ENCODE measurements at places on chromosomes 5 and 9.

- DNase-seq: no peak
Observed at GRCh38 chr5:60744682-60745081, 44.7 kb upstream of the DEPDC1B start.

DNA sequence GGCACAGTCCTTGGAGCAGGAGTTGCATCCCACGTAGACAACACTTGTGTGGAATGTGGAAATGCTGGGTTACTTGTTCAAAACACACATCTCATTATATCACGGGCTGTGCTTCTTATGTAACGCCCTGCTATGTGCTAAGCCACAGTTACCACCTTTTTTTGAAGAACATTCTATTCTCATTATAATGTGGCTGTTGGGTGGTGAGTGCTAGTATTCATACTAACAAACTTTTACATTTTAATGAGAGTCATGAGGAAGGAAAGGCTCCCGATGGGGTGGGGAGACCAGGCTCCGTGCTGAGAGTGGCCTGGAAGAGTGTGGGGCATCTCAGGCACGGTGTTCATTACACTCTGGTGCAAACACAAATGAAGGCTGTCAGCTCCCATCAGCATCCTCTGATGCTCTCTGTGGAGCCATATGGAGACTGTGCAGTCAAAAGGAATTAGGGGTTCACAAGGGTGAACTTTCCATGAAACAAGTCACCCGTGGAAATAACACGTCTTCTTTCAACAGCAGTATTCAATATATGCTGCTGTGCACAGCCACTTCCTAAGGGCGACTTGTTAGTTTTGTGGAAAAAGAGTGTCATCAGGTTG lies 153.1 kb upstream of the RAPGEF1 start:
- DNase-seq: no peak

DNA sequence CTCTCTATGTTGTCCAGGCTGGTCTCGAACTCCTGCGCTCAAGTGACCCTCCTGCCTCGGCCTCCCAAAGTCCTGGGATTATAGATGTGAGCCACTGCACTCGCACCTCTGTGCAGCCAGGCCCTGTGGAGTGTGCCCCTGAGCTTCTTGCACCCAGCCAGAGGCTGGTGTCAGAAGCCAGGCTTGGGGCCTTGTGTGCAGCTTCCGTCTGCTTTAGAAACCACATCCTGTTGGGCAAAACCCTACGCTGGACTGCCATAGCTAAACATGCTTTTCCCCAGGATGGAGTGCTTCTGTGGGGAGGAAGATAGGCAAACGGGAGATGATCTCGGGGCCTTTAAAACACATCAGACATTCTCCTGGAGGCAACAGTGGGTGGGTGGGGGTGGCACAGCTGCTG lies 40.1 kb downstream of the PRRT1B start:
- DNase-seq: no peak

DNA sequence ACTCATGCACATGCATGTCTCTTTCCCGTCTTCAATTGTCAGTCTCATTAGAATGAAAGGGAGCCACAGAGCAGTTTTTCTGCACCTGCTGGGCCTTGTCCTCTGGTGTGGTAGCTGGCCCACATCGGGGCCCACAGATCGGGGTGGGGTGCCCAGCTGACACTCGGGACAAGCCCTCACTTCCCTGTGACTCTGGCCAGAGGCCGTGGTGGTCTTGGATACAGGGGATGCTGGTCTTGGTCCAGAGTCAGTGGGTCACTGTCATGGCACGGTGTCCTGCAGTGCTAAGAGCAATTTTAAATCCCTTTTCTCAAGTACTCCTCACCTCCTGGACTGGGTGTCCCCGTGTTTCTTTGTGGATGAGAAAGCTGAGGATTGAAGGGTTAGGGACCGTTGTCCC lies 193.2 kb downstream of the CACNA1B start:
- DNase-seq: peak; percentile 28

DNA sequence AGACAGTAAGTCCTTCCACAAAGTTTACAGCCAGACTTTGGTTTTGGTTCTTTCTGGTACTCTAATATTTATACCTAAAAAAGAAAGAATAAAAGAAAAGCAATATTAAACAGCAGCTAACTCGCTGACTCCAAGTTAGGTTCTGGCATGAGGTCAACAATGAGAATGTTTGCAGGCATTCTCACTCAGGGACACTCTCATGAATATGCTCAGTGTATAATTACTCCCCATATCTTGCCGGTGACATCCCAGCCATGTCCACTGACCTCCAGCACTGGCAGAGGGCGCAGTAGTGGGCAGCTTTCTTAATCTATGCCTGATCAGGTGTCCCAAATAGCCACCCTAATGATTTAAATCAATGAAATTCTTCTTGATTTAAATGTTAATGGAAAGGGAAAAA lies 151.5 kb downstream of the BNC2 start:
- no peak for DNase-seq

- DNase-seq: no peak
Observed at GRCh38 chr9:86721226-86721781, 226.0 kb downstream of the GAS1 start.

DNA sequence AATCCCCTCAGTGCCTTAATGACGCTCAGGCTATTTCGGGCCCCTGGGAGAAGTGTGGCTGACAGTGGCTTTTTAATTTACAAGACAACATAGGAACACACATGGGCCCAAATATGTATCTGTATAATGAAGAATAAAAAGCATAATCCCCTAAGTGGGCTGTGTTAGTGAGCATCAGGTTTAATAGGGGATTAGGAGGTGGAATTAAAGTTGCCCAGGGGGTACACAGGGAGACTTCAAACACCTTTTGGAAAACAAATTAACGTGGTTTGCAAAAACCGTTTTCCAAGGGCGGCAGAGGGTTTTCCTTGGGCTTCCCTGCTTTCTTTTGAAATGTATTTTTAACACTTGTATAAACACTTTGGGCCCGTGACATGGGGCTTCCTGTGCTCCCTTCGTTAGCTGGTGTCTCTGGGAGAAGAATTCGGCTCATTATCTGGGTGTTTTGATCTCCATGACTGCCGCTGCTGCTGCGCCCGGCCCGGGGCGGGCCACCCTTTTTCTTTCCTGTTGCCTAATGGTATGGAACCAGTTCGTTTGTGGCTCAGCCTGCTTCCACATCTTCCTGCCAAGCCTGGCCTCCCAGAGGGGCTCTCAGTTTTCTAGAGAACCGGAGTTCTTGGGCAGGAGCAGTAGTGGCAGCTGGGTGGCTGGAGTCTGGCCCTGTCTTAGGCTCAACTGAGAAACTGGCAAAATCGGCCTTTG lies 173.0 kb downstream of the MACROH2A1 start:
- no peak for DNase-seq

DNA sequence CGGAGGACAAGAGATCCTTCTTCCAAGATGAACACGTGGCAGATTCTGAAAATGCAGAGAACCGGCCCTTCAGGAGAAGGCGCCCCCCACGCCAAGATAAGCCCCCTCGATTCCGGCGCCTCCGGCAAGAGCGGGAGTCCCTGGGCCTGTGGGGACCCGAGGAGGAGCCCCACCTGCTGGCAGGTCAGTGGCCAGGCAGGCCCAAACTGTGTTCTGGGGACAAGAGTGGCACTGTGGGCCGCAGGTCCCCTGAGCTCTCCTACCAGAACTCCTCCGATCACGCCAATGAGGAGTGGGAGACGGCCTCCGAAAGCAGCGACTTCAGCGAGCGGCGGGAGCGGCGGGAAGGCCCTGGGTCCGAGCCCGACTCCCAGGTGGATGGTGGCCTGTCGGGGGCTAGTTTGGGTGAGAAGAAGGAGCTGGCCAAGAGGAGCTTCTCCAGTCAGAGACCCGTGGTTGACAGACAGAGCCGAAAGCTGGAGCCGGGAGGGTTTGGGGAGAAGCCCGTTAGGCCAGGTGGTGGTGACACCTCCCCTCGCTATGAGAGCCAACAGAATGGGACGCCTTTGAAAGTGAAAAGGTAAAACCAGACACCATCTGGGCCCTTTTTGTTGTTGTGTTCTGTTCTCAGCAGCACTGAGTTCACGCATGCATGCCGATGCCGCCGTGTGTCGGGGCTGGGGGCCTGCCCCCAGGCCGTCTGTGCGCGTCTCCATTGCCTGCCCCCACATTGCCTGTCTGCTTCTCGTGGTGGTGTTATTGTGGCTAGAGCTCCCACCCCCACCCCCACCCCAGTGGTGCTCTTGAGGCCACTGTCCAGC lies 26.6 kb upstream of the POMT1 start:
- no peak for DNase-seq

GRCh38 chr5:129915415-129915814 lies 11.2 kb downstream of the CHSY3 start:
- DNase-seq: no peak

DNA sequence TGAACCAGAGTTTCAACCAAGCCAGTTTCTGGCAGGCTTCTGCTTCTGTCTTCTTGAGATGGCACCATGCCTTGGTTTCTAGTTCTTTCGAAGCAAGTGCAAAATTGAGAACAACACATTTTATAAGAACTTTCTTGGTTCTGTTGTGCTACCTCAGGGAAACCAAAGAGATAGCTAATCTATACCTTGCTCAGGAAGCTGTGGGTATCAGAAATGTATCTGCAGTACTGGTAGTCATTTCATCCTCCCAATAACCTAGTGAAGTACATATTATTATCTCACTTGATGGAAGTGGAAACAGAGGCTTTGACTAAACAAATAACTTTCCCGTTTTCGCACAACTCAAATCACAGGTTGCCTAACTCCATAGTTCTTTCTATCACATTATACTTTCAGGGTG lies 246.6 kb downstream of the ENC1 start:
- no peak for DNase-seq

GRCh38 chr5:57432876-57433275 lies 49.7 kb downstream of the ACTBL2 start:
- no peak for DNase-seq

DNA sequence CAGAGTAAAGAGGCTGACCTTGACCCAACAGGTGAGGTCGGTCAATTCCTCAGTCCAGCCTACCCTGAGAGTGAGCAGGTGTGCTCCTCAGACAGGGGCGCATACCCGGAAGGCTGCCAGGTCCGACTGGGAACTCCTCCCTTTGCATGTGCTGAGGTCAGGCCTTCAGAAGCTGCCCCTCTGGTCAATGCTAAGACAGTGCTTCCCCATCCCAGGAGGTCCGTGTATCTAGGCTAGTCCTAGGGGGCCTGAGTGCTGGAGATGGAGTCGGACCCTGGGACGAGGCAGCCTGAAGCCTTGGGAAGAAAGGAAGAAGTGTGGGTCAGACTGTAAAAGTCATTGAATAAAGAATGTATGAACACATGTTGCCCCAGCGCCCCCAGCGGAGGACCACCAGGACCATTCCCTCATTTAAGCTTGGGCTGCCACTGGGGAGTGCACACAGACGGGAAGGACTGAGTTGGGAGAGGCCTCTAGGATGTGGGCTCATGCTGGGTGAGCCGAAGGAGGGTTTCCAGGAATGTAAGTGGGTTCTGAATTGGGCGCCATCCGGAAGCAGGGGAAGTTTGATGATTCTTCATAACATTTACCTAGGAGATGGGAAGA lies 41.0 kb upstream of the GFPT2 start:
- no peak for DNase-seq

DNA sequence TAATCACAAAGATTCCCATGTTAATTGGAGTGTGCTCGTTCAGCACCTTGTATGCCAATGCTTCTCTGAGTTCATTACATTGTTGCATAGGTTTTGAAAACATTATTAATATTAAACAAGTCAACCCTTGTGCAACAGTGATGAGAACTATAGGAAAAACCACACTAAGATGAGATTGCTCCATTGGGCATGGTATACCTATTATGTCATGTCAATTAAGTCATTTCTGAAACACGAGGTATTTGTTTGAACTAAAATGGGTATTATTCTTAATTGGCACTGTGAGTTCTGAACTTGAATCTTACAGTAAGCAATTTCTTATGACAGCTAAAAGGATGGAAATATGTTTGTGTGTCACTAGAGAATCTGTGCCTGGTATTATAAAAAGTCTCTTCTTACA lies 447.7 kb downstream of the EFNA5 start:
- DNase-seq: no peak

- DNase-seq: no peak
Observed at GRCh38 chr5:178869577-178869976, 9.8 kb downstream of the ZNF354B start.

- DNase-seq: no peak
Observed at GRCh38 chr9:87657893-87658292, 68.0 kb upstream of the CTSL start.

- DNase-seq: no peak
Observed at GRCh38 chr5:113145757-113146387, 169.3 kb downstream of the DCP2 start.

DNA sequence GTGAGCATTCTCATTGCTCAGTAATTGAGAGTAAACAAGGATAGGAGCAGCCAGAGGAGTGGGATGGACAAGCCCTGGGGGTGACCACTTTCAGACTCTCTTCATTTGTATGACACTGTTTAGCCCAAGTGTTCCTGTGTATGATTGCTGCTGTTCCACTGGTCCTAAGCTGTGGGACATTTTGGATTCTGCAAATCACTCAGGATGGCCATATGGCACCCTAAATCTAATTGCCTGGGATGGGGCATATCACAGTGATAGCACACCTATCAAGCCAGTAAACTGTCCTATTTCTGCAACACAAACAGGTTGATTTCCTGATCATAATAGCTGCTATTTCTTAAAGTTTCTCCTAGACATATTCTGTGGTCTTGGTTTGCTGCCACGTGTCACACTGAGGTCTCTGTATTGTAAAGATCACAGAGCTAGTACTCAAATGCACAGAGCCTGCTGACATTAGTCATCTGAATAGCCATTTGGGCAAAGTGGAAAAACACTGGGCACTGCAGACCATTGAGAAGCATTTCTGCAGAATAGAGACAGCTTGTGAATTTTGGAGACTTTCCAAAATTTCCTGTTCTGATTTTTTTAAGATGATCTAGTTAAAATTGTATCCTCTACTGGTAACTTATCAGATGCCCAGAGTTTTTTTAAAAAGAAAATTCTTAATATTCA lies 320.2 kb downstream of the RFX3 start:
- no peak for DNase-seq

GRCh38 chr5:61637566-61637965 lies 305.5 kb downstream of the ZSWIM6 start:
- peak; percentile 58 for DNase-seq

DNA sequence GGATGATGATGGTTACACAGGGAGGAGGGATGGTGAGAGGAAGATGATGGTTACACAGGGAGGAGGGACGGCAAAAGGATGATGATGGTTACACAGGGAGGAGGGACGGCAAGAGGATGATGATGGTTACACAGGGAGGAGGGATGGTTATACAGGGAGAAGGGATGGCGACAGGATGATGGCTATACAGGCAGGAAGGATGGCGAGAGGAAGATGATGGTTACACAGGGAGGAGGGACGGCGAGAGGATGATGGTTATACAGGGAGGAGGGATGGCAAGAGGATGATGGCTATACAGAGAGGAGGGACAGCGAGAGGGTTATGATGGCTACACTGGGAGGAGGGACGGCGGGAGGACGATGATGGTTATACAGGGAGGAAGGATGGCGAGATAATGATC lies 64.1 kb upstream of the FCN1 start:
- no peak for DNase-seq

GRCh38 chr5:176731506-176732160 lies 78.7 kb upstream of the UNC5A start:
- DNase-seq: no peak

DNA sequence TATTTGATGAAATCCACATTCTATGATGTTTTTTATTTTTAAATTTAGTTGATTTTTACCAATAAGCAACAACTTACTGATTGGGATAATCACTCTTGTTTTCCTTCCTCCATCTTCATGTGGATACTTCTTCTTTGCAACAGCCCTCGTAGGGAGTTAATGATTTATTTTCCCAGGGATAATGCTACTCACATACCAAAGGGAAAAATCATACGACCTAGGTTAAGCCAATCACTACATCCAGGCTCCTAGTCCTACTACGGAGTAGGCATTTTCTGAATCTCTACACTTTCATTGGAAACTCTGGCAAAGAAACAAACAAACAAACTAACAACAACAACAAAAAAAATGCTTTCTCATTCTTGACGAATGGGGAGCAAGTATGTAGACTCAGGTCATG lies 663.4 kb downstream of the PTPRD start:
- no peak for DNase-seq

- DNase-seq: no peak
Observed at GRCh38 chr5:157915638-157916037, 56.7 kb upstream of the CLINT1 start.

Measured in ecto neural progenitor cell (in vitro differentiated cells).